Cardiac septum (tissue), 1 donor: ENCODE measurements at places on chromosomes 16 and 17. TPM values are rescaled to one million over a fixed set of nuclear protein-coding genes. Genes with fewer than 3 reads are reported as not detected.

Gene PRAC1
- not detected for total RNA-seq

DNA sequence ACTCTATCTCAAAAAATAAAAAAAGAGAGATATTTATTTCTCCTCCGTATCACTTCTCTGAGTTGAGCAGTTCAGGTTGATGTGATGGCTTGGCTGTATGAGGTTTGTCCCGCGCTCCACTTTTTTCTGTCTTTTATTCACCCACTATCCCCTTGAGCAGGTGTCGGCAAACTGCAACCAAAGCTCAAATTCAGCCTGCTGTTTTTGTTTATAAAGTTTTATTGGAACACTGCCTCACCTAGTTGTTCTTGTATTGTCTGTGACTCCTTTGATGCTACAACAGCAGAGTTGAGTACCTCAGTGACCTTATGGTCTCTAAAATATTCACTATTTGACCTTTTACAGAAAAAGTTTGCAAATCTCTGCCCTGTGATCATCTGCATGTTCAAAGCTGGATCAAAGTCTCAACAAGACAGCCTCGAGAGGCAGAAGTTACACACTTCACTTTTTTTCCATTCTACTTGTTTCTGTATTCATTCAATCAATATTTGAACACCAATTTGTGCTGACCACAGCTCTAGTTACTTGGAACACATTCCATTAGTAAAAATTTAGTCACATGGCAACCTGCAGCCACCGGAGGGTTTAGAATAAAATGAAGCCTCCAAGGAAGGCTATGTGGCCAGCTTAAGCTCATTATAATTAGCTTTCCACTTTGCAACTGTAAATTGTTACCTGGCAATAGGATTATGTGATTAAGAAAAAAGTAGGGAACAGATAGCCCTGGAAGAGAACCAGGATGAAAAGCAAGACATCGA, 945.8 kb downstream of the KCNJ2 start:
- DNase-seq = no peak

GRCh38 chr16:53212893-53213223, 158.1 kb downstream of the CHD9 start:
- DNase-seq = no peak

GRCh38 chr17:83097831-83098230, 18.4 kb downstream of the METRNL start:
- no peak for DNase-seq

DNA sequence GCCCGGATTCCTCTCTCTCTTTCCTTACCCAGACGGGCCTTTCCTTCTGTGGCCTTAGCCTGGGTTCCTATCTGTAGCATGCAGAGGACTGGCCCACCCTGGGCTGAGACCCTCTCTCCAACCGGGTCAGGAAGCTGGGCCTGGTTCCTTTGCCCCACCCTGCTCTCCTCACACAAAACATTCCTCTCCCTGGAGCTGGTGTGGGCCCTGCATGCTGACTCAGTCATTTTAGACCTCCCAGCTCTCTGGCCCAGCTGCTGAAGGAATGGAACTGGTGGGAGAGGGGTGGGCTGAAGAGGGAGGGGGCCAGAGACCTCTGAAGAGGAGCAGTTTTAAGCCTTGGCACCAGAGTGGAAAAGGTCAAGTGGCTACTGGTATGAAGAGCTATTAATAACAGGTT, 957 bp downstream of the MYL4 start:
- DNase-seq = no peak

DNA sequence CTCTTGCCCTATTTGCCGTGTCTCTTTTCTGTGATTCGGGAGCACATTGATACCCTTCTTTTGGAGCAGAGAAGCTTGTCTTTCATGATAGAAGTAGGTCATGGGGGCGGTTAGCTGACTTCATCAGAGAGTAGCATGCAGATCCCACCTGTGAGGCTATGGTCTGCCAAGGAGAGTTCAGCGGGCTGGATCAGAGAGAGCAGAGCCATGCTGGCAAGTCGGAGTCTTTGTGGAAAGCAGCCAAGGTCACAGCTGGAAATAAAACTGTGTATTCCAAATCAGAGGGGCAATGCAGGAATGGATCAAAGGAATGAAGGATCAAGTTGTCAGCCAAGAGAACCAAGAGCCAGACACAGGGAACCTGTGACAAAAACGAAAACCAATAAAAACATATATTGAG, 595.9 kb downstream of the WWOX start:
- DNase-seq = no peak

DNA sequence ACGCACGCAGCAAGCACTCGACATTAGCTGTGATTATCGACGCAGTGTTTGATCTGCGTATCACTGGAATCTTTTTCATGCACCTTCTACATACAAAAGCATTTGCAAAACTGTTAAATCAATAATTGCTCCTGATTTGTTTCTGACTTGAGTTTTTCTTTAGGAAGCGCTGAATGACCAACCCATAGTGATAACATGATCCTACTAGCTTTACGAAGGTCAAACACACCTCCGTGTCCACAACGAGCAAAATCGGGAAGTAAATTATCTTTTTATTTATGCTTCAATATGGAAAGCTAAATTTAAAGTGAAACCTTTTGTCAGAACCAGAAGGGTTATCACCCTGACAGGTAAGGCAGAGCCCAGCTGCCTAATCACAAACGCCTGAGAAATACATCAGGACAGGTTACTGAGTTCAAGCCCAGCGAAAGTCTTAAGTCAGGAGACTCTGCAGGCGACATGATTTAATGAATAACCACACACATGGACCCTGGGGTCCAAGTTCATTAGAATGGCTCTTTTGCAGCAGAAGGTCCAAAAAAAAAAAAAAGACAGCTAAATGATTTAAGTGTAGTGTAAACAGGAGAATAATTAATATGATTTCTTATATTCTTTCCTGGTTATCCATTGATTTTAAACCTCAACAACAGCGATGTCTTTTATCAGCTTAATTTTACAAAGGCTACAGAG, 104.2 kb downstream of the ADCY9 start:
- DNase-seq = no peak
